Hippocampal formation (tissue), 2 donors: ENCODE measurements at places on chromosomes 4 and X.

DNA sequence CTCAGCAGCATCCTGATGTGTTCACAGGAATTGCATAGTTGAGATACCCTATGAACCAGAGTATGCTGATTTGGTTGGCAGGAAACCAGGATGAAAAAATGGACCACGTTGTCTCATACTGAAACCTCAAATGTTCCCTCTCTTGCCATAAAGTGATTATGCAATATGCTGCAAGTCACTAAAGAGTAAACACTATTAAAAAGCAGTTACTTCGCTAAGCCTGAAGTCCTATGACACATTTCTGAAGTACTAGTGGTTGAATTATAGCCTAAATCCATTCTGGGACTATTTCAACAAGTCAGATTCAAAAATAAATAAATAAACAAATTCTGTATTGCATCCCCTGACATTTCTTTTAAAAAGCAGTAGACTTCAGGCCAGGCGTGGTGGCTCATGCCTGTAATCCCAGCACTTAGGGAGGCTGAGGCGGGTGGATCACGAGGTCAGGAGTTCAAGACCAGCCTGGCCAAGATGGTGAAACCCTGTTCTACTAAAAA, 106.0 kb upstream of the NAP1L5 start:
- DNase-seq, result no peak

DNA sequence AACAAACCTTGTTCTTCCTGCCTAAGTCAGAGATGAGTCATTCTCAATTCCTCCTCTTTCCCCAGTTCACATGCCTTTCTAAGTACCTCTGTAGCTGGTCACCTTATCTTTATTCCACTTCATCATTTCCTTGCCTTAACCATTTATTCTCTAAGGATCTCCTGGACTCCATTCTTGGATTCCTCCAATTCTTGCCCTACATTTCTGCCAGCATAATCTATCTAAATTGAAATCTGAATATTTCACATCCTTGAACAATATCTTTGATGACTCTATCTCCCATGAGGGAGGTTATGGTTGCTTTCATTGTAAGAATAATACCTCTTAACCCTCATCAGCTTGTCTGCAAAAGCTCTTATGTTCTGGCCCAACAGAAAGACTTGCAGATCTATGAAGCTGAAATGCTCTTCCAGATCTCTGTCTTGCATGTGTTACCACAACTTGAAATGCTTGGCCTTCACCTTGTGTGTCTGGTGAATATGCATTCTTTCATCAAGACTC, 28.6 kb upstream of the PDE5A start:
- DNase-seq, result no peak

GRCh38 chr4:147825451-147826287, 93.8 kb downstream of the ARHGAP10 start:
- DNase-seq, result no peak

- no peak for DNase-seq
These were observed 82.5 kb downstream of the PJA1 start for GRCh38 chrX:69082753-69083150.

DNA sequence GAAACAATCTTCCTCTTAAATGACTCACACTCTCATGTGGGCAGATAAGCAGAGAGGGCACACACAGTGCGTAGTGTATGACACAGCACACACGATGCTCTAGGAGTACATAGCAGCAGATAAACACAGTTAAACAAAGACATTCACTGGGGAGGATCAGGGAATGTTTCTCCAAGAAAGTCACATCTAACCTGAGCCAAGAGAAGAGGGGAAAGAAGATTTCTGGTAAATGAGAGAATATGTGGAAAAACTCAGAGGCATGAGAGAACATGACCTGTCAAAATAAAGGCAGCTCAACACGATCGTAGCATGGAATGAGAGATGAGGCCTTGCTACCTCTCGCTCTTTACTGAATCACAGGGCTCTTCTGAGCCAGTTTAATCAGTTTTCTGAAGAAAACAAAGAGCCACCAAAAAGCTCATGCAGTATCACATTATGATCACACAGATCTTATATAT, 251.0 kb downstream of the ANK2 start:
- DNase-seq, result no peak

GRCh38 chr4:147388018-147388417, 92.9 kb upstream of the EDNRA start:
- no peak for DNase-seq

DNA sequence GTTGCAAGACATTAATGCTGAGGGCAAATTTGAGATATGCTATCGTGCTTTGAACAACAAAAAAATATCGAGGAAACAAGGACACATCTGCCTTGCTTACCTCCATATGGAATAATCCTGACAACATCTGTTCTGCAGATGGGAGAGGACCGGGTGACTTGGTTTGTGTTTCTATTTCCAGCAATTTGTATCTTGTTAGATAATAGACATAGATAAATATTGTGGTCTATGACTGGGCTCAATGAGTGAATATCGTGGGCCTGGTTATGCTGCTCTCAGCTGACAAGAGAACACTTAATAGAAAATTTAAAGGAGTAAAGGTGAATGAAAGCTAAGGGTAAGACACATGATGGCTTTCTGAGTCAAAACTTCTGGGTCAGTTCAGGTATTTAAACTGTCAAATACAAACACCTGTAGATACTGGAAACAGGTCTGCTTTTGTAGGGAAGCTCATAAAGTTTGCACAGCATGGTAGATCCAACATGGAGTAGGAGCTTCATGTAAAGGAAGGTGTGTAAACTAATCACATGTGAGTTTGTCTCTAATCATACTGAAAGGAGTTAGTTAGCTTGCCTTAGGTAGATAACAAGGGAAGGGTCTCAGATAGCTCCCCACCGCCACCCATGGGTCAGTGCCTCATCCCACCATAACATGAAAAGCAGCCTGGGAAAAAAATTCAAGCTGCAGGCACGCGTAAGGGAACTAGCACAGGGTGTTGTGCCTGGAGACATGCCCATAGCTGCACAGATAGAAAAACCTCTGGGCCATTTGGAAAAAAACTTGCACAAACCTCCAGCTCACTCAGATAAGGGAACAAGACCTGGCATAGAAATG, 904.1 kb upstream of the EPHA5 start:
- DNase-seq, result no peak

DNA sequence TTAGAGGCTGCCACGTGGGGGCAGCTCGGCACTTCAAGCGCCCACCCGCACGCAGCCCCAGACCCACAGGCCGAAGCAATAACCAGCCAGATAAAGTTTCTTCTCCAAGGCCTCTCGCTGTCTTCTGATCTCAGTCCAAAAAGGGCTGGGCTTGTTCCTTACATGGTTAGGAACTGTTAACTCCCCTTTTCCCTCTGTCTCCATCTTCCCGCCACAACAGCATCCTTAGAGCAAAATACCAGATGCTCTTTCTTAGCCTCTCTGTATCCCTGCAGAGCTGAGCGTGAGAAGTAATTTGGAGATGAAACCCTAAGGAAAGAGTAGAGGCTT, 23.4 kb upstream of the KIAA1210 start:
- DNase-seq, result no peak

DNA sequence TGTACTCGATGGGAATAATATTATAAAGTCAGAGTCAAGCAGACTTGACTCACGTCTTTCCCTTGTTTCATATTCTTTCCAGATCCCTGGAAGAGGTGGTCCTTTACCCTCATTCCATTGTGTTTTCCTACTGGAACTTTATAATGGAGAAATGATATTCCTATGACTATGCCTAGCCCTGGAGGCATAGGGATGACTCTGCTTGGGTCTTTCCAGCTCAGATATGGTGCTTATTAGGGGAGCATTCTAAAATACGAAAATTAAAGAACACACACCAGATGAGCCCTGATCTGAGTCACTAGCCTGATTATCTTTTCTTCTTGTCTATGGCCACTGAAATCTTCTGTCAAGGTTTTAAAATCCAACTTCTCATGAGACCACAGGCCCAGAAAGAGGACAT, 231.4 kb downstream of the ANKRD50 start:
- DNase-seq, result no peak

DNA sequence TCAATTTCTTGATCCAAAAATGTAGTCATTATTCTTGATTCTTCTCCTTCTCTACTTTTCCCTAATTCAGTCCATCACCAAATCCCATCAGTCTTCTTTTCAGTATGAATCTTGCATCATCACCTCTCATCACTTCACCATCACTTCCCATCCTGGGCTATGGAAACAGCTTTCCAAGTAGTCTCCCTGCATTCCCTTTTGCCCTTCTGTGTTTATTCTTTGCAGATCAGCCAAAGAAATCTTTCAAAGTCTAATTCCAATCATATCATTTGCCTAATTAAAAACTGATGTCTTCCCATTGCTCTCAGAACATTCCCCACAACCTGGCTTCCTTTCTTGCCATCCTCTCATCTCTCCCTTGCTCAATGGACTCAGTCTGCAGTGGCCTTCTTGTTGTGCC, 201.7 kb upstream of the ADAMTS3 start:
- no peak for DNase-seq
